Right ventricle myocardium inferior (tissue), 1 donor: ENCODE measurements at places on chromosomes 4 and X. TPM values are rescaled to one million over a fixed set of nuclear protein-coding genes. Genes with fewer than 3 reads are reported as not detected.

Gene HSD17B11
- 13.6 TPM for total RNA-seq

Gene TGIF2LX
- total RNA-seq = not detected

Gene P2RY4
- not detected for total RNA-seq

Gene HELQ
- total RNA-seq = 13.6 TPM

Gene CLCN5
- total RNA-seq = 2.7 TPM
